ENCODE measurements at places on chromosomes 1 and 21. TPM values are rescaled to one million over a fixed set of nuclear protein-coding genes. Genes with fewer than 3 reads are reported as not detected.

The TLCD4 gene
- total RNA-seq, result 14.3 TPM

DNA sequence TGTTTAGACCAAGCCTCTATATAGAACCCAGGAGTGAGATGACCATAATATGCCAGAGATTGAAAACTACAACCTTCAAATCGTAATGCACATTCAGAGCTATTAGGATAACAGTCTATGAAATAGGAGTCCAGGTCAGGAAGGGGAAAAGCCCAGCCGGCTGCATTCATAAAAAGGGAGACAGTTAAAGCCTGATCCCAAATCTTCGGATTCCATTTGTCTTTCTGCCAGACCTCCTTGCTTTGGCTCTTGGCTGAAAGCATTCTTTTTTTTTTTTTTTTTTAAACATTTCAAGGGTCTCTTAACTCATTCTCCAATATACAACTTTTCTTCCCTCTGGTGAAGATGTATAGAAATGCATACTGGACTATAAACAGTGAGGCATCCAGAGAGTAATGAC is 81.1 kb downstream of the NTPCR start:
- no peak for DNase-seq

DNA sequence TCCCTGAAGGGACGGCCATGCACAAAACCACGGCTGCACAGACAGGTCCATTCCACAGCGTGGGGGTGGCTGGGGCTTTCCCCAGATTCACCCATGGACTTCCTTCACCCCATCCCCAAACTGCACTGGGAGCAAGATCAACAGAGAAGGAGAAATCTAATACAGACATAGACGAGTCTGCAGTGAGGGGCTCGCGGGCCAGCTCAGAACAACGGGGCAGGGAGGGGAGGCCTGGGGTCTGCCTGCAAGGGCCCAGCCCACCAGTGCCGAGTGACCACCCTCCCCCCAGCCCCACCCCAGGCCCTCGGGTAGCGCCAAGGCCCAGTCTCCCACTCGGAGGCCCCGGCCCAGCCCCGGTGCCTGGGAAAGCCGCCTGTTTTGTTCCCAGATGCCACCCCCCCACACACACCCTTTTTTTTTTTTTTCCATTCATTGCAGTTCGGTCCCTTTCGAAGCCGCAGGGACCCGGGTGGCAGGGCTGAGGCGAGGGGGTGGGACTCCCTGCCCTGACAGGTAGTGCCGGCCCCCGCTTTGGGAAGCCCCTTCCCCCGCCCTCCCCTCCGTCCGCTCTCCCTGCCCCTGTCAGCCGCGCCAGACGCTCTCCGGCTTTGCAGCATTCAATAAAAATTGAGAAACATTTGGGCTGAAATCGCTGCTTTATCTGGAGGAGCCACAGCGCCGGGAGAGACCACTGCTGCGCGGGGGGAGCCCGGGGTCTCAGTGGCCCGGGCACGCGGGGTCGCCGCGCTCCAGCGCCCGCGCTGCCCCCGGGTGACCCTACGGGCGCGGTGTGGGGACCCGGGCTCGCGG is 543 bp upstream of the EPHB2 start:
- peak; percentile 74 for DNase-seq

DNA sequence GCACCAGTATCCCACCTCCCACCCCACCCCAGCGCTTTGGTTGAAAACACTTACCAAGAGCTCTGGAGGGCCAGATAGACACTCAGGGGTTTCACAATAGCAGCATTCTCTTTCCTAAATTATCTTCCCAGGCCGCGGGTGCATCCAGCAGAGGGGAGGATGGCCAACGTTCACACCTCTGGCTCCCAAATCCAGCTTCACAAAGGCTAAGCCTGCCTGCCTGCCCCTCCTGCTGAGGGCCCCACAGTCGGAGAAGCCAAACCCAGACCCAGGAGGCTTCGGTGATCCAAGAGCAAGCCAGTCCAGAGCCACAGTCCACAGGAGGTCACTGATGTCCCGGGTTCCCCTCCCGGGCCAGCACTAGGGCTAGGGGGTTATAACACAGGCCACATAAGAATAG is 231.9 kb downstream of the TRABD2B start:
- no peak for DNase-seq

GRCh38 chr1:54615531-54616279 is 7.6 kb downstream of the FAM151A start:
- no peak for DNase-seq

The ZMPSTE24 gene
- 21.9 TPM for total RNA-seq

The ZNF593OS gene
- 2.2 TPM for total RNA-seq

GRCh38 chr1:90459570-90459969 is 257.5 kb downstream of the BARHL2 start:
- DNase-seq, result no peak

The ADAMTSL4 gene
- total RNA-seq, result 25.4 TPM

The SERTAD4 gene
- 1.3 TPM for total RNA-seq
